NK-92 treated with Interleukin-12 subunit alpha and Interleukin-12 subunit beta, amount 100 ng/mL, for 24 hours (cell line): ENCODE measurements at places on chromosomes 1 and 21.

DNA sequence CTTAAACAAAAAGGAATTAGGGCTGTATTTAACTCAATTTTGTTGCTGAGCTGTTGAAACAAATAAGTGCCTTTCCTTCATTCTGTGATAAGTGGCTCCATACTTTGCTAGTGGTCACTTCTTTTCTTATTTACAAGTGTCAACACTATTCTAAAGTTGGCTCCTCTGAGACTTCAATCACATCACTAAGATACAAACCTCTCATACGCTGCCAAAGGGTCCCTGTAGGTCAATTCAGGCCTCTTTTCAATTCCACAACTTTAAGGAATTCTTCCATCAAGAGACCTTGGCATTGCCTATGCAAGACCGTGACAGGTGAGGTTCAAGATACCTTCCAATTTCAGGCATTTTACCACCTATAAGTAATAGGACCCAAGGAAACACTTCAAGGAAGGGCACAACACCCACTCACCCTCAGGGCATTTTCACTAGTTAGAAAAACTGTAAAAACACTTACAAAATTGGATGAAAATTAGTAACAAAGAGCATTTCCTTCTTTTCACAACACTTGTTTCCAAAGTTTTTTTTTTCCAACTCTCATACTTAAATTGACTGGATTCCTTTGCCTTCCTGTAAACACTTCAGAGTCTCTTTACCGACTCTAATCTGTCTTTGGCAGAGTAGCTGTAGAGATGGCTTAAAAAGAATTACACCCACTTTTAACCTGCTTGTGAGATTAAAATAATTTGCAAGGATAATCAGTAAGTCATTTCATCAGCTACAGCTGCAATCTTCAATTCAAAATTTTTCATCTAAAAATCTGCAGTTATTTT, 24.5 kb downstream of the SERBP1 start:
- DNase-seq, result no peak

- DNase-seq, result no peak
Measured at GRCh38 chr1:11444907-11445306, 34.0 kb upstream of the DISP3 start.

DNA sequence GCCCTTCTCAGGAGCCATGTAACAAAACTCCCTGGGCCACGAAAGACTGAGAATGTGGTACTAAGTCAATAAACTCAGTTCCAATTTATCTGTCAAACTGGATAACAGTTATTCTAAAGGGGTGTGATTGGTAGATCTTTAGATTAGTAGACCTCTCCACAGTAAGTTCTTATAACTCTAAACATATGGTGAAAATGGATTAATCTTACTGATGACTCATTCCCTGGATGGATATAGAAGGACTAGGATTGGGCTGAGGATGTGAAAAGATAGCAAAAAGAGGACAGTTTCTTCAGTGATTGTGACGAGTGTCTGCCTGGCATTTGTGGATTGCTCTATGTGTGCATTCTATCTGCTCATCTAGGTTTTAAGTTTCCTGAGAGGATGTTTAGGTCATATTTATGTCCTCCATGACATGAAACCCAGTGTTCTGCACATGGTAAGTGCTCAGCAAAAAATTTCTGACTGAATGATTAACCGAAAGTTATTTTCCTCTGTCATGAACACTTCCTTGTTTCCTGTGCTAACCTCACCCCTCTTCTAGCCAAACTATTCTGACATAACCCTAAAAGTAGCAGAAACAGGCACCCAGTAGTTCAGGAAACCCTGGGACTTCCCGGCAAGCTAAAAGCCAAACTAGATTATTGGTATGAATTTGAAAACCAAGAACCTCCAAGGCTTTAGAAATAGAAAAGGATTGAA, 397.5 kb upstream of the PLXNA2 start:
- no peak for DNase-seq

DNA sequence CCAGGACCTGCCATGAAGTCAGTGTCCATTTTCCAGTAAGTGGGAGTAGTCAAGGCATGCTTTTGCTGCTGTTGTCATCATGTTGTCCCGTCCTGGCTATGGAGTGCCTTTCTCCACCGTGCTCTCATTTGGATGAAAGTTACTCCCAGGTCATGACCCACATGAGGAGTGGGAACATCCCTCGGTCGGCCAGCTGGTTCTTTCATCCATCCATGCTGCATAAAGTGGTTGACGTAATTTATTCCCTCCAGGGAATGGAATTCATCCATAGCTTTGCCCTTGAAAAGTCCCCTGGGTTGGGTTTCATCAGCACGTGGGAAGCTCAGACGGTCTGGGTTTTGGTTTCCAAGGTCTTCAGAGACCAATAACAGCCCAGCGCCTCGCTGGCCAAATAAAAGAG, 11.6 kb downstream of the PLA2G2A start:
- DNase-seq, result no peak

GRCh38 chr1:167413328-167413727, 105.0 kb downstream of the CD247 start:
- DNase-seq, result no peak

GRCh38 chr1:10900691-10901090, 104.2 kb upstream of the CASZ1 start:
- DNase-seq, result no peak

- no peak for DNase-seq
Measured at GRCh38 chr1:158654086-158654485, 32.4 kb downstream of the SPTA1 start.
